ENCODE measurements at places on chromosomes 16 and 17.
A peak's percentile ranks its signal among the peaks of the same experiment; 100 is the strongest.

DNA sequence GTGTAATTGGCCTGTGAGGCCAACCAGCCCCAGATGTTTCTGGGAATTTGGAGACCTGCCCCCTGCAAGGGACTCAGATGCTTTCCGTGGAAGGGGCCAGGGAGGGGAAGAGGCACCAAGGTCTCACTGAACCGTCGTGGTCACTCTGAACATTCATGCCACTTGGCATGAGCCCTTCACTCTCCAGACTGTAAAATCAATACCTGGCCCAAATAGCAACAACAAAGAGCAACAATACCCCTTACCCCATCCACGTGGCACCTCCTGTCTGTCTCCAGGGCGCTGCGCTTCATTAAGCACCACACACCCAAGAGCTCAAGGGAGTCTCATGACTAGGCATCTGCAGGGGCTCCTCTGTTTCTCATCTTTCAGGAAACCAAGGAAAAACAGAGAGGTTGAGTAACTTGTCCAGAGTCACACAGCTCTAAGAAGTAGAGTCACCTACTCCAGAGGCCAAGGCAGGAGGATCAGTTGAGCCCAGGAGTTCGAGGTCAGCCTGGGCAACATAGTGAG is 52.8 kb downstream of the SOCS1 start:
- DNase-seq: no peak

- no peak for DNase-seq
Measured at GRCh38 chr17:77326076-77326591, 185.4 kb downstream of the SEC14L1 start.

DNA sequence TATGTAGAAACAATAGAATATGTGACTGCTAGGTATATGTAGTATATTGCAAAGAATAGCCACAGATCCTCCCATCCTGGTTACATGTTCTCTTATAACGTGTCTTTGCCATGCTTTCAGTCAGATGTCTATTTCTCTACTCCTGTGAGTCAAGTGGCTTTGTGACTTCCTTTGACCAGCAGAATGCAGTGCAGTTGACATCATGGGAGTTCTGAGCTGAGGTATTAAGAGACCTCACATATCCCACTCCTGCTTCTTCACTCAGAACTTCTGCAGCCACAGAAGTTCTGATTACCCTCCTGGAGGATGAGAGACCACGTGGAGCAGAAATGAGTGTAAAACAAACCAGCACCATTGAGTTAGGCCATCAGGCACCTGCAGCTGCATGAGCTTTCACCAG is 222.5 kb downstream of the PRKCA start:
- DNase-seq: no peak

DNA sequence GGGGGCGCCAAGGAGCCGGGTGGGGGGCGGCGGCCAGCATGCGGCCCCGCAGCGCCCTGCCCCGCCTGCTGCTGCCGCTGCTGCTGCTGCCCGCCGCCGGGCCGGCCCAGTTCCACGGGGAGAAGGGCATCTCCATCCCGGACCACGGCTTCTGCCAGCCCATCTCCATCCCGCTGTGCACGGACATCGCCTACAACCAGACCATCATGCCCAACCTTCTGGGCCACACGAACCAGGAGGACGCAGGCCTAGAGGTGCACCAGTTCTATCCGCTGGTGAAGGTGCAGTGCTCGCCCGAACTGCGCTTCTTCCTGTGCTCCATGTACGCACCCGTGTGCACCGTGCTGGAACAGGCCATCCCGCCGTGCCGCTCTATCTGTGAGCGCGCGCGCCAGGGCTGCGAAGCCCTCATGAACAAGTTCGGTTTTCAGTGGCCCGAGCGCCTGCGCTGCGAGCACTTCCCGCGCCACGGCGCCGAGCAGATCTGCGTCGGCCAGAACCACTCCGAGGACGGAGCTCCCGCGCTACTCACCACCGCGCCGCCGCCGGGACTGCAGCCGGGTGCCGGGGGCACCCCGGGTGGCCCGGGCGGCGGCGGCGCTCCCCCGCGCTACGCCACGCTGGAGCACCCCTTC is 484 bp downstream of the FZD2 start:
- DNase-seq: no peak

DNA sequence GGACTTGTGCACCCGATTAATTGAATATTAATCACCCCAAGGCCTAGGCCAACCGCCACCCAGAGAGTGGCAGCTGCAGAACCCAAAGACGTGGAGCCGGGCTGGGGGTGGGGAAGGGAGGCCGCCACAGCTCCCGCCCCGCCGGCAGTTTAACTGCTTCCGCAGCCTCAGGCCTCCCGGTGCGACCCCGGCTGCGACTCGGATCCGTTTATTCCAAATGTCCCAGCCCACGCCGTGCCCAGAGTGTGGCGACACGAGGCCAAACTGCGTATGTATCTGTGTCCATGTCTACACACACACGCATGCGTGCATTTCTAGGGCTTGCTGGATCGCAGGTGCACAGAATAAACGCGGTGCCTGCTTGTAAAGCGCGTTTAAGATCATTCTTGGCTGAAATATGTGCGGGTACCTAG is 802 bp upstream of the TOB1 start:
- peak; percentile 35 for DNase-seq

GRCh38 chr17:51873302-51873701 is 285.2 kb downstream of the CA10 start:
- DNase-seq: no peak

DNA sequence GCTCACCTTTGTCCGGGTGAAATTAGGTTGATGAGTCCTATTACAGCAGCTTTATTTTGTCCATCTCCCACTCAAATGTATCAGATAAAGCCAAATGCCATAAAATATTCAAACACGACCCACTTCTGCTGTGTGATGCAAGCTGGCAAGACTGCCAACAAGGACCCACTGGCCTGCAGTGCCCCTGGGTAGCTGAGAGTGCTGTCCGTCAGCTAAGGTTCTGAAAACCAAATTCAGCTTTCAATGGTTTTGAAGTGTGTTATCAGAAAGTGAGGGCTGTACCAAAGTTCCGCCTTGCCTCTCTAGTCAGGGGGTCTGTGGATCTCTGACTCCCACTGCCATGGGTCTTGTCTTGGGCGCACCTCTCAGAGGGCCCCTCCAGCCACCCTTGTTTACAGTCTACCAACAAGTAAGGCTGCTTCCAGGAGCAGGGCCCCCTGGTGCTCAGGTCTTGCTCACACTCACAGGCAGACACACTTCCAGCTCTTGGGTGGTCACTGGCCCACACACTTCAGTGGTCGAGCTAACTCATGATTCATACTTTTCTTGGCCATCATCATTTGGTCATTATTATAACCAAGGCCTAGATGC is 10.5 kb upstream of the CCDC182 start:
- DNase-seq: no peak

DNA sequence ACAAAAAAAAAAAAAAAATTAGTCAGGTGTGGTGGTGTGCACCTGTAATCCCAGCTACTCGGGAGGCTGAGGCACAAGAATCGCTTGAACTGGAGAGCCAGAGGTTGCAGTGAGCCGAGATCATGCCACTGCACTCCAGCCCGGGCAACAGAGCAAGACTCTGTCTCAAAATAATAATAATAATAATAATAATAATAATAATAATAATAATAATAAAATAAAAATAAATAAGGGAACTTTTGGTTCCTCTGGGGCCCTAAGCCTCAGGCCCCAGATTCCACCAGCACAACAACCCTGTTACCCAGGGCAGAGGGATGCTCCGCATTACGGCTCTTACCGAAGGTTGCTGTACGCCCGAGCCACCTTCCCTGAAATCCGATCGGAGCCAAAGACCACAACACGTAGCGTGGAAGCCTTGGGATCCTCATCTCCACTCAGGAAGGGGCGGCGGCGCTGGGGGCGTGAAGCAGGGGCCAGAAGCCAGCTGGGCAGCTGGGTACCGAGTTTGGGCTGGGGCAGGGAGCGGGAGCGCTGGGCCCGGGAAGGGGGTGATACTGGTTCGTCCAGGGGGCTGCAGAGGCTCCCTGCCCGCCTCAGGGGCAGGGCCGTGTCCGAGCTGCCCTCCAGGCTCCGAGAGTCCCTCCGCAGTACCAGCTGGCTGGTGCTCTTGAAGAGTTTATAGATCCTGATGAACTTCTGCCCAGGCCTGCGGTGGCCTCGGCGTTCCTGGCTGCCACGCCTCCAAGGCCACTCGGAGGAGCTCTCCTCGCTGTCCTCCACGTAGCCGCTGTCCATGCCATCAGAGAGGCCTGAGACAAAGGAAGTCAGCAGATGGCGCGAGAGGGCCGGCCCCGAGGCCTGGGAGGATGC is 20.6 kb upstream of the PIK3R6 start:
- DNase-seq: no peak

DNA sequence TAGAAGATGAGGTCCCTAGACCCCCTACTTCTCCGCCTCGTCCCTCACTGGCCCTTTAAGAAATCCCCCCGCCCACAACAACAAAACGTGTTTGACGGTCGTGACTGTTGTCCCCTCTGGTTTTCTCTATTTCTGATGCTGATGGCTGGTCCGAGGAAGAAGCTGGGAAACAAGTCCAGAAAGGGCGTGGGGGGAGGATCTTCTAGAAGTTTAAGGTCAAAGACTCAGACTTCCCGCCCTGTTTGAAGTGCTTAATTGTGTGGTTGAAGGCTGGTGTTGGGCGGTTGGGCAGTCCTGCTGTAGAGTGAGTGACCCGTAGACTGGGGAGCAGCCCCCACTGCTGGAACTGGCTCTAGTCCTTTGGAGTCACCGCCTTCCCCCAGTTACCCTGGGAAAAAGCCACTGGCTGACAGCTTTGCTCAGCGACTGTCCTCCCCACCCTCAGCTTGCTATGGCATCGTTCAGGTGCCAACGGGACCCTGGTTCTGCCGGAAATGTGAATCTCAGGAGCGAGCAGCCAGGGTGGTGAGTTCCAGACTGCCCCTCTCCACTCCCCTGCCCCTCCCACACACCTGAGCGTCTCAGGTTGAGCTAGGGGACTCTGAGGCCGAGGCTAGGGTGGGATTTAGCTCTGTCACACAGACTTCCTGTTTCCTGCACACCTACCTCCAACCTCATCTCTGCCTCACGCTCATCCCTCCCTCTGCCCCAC is 1.6 kb downstream of the MLLT6 start:
- DNase-seq: no peak

DNA sequence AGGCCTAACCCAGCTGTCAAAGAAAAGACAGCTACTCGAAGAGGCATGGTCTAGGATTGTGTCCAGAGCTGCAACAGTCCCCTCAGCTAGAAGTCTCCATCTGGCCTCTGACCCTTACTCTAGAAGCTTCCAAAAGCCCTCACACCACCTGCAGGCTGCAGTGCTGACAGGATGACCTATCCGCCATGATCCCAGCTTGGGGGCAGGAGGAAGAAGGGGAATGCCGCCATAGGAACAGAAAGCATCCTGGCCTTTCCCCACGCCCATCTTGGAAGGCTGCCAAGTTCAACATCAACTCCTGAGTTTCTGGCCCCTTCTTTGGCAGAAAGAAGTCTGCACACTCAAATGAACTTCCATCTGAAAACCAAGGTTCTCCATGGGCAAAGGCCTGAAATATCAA is 3.1 kb upstream of the KRT36 start:
- no peak for DNase-seq

DNA sequence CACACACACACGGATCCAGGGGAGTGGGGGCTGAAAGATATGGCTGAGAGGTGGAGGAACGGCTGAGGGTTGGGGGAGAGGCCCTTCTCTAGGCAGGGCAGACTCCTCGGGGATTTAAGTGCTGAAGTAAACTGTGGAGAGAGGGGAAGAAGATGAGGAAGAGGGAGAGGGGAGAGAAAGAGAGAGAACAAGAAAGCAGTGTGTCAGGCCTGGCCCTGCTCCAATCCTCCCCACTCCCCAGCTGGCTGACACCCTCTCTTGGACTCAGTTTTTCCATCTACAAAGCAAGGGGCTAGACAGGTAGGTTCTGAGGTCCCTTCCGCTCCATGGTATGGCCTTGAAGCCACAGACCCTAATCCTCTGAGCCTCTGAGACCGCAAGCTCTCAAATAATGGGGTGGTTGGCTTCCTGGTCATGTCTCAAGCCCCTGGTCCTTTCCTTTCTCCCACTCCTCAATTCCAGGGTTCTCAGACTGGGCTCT is 2.0 kb downstream of the VAMP2 start:
- DNase-seq: no peak

Data from stimulated activated CD8-positive, alpha-beta memory T cell treated with anti-CD3 and anti-CD28 coated beads, Interleukin-4, amount 100 ng/mL, for 1 hour (primary cell).